Ovary (tissue), 10 donors: ENCODE measurements at places on chromosomes 7 and 10. TPM values are rescaled to one million over a fixed set of nuclear protein-coding genes. Genes with fewer than 3 reads are reported as not detected.

DNA sequence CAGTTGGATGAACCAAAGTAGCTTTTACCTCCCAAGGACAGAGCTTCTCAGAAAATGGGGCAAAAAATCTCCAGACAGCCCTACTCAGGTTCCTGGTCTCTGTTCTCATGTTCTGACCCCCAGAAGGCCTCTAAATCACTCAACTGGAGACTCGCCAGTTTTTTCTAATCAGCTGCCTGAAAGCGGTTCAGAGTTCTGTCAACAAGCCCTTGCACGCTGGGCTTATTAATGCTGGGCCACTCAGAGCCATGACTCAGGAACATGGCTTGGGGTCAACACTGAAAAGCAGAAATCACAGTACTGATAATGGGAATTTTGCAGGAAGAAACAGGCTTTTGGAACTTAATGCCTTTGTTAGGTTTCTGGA, 15.3 kb downstream of the ECHDC3 start:
- H3K4me3 ChIP-seq, result no peak overlapping the region
- H3K27me3 ChIP-seq, result no peaks in the 10 kb centered on the region
- peak overlapping the region; percentile 72 for H3K27ac ChIP-seq
- peak; percentile 72 for DNase-seq
- peaks cover 19% of the 10 kb centered on the region for H3K4me1 ChIP-seq
- no peaks in the 10 kb centered on the region for H3K36me3 ChIP-seq

GRCh38 chr10:113021268-113022040, 71.4 kb downstream of the TCF7L2 start:
- H3K4me3 ChIP-seq, result no peak overlapping the region
- H3K4me1 ChIP-seq, result peaks cover 27% of the 10 kb centered on the region
- no peaks in the 10 kb centered on the region for H3K36me3 ChIP-seq
- DNase-seq, result no peak
- no peaks in the 10 kb centered on the region for H3K27me3 ChIP-seq

DNA sequence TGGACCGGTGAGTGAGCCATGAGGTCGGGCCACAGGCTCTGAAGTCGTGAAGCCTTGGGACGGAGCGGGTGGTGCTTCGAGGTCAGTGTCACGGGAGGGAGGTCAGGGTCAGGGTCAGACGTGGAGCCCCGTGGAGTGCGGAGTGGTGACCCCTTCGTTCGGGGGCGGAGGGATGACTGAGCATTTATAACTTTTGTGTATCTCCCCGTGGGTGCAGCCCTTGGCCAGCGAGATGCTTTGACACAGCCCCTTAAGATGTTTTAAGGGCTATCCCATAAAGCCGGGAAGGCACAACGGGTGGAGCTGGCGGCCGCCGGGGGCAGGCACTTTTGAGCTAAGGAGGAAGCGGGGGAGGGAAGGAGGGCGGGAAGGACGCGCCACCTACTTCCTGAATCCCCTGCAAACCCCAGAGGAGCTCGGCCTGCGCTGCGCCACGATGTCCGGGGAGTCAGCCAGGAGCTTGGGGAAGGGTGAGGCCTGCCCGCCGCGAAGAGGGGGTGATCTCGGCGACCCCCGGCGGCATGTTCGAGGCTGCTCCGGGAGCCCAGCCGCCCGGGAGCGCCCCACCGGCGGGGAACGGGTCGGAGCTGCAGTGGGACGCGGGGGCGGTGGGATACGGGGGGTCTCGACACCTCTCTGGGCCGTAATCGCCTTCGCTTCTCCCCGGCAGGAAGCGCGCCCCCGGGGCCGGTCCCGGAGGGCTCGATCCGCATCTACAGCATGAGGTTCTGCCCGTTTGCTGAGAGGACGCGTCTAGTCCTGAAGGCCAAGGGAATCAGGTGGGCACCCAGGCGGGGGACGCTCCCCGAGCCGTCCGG, at the start of gene GSTO1:
Gene GSTO1 (plus strand): TSS at position 400 of the 818 bp plus-strand sequence. CDS start 37 bp downstream, at position 437.
- H3K4me1 ChIP-seq, result peaks cover 4% of the 10 kb centered on the region
- H3K27me3 ChIP-seq, result no peaks in the 10 kb centered on the region
- H3K36me3 ChIP-seq, result no peaks in the 10 kb centered on the region
- H3K27ac ChIP-seq, result peak within 1 kb of the TSS; percentile 99

DNA sequence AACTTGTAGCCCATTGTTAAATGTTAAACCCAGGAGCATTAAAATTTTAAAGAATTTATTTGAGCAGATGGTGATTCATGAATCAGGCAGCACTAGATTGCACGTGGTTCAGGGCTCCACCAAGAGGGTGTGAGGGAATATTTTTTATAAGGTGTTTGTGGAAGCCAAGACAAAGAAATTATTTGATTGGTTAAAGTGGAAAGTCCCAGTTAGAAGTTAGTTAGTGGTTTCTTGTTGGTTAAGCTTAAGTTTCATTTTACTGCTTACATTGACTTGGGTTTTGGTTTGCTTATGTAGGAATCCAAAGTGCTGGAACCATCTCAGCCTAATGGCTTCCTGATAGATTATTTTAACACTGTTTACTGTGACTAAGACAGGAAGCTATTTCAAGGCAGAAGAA, 906.2 kb downstream of the LRMDA start:
- H3K4me1 ChIP-seq, result peaks cover 16% of the 10 kb centered on the region
- peak overlapping the region; percentile 52 for H3K27ac ChIP-seq
- no peaks in the 10 kb centered on the region for H3K27me3 ChIP-seq
- DNase-seq, result no peak
- no peak overlapping the region for H3K4me3 ChIP-seq

DNA sequence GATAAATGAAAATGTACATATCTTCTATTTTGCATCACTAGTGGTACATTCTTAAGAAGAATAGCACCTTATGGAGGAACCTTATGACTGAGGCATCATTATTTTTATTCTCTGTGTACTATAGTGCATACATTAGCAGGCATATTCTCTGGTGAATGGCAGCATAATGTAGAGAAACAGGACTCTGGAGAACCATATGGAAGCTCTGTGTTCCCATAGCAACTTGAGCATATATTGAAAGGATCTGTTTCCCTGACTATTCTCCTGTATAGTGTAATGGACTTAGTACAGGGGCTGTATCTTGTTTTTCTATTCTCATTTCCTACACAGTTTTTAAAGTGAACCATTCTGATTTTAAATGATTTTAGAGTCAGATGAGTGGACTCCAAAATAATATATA, 128.4 kb upstream of the SMIM30 start:
- no peaks in the 10 kb centered on the region for H3K27me3 ChIP-seq
- no peak for DNase-seq
- H3K4me1 ChIP-seq, result no peaks in the 10 kb centered on the region
- H3K27ac ChIP-seq, result no peak overlapping the region
- H3K36me3 ChIP-seq, result no peaks in the 10 kb centered on the region

GRCh38 chr10:44087403-44087802, 297.5 kb downstream of the CXCL12 start:
- H3K36me3 ChIP-seq, result no peaks in the 10 kb centered on the region
- no peaks in the 10 kb centered on the region for H3K27me3 ChIP-seq
- H3K4me1 ChIP-seq, result no peaks in the 10 kb centered on the region

DNA sequence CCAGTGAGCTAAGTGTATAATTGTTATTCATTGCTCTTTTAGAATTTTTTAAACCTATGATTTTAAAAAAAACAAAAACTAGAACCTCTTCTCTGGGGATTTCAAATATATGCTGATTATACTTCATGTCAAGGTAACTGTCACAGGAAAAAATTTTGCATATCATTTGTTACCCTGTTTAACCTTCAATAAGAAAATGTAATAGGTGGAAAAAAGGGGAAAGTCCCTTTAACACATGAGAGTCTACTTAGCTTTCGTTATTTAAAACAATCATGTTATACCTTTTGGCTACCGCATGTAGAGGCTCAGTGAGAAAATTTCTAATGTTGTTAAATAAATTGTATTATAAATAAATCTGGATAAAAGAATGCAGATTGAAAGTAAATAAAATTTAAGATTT, 190.1 kb upstream of the AKR1E2 start:
- H3K4me3 ChIP-seq, result no peak overlapping the region
- H3K36me3 ChIP-seq, result no peaks in the 10 kb centered on the region
- no peak overlapping the region for H3K27ac ChIP-seq

GRCh38 chr7:69947998-69948397, 349.7 kb downstream of the AUTS2 start:
- H3K27ac ChIP-seq, result no peak overlapping the region
- H3K4me1 ChIP-seq, result peaks cover under 1% of the 10 kb centered on the region
- DNase-seq, result no peak
- no peaks in the 10 kb centered on the region for H3K27me3 ChIP-seq

- H3K4me3 ChIP-seq, result no peak overlapping the region
- H3K27me3 ChIP-seq, result no peaks in the 10 kb centered on the region
- no peak overlapping the region for H3K27ac ChIP-seq
Observed at GRCh38 chr7:158227258-158227984, 360.2 kb downstream of the PTPRN2 start.

DNA sequence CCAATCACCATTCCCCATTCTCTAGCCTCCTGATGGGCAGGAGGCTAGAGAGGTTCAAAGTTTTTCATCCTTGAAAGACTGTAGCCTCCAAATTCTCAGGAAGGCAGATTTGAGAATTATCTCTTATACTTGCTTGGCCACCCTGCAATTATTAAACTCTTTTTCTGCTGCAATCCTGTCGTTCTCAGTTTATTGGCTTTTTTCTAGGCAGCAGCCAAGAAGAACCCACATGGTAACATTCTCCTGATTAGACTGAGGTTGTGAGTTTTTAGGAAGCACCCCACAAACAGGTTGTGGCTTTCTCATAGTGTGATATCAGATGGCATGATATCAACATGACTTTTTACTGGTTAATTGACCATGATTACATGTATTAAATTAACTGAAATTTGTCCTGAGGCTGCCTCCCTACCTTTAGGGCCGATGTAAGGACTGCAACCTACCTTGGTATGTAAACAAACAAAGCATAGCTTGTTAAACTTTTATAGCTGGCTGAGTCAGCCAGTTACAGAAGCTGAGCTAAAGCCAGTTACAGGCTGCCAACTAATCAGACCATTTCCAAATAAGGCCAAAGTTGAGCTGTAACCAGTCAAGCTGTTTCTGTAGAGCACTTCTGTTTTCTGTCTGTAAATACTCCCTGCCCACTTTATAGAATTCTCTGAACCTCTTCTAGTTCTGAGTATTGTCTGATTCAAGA, 3.2 kb upstream of the ZNF248 start:
- H3K4me3 ChIP-seq, result no peak overlapping the region
- H3K27ac ChIP-seq, result no peak overlapping the region
- H3K4me1 ChIP-seq, result peaks cover 5% of the 10 kb centered on the region
- H3K27me3 ChIP-seq, result no peaks in the 10 kb centered on the region
- H3K36me3 ChIP-seq, result no peaks in the 10 kb centered on the region

DNA sequence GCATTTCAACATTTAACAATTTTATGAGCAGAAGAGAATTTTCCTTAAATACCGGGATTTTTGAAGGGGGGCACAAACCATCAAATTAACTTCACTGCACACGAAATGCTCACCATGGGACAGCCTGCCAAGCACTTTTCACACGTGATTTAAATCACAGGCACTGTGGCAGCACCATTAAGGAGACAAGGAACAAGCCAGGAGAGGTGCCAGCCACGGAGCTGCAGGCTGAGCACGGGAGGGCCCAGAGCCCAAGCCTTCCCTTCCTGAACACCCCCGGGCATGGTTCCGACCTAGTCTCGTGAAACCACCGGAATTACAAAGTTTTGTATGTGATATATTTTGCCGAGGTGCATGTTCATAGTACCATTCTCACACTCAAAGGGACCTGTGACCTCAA, 13.4 kb downstream of the PITRM1 start:
- H3K27me3 ChIP-seq, result no peaks in the 10 kb centered on the region
- no peak overlapping the region for H3K27ac ChIP-seq
- DNase-seq, result no peak
- no peak overlapping the region for H3K4me3 ChIP-seq
- no peaks in the 10 kb centered on the region for H3K36me3 ChIP-seq
- H3K4me1 ChIP-seq, result no peaks in the 10 kb centered on the region

- no peak overlapping the region for H3K27ac ChIP-seq
- no peaks in the 10 kb centered on the region for H3K36me3 ChIP-seq
- no peaks in the 10 kb centered on the region for H3K4me1 ChIP-seq
- H3K4me3 ChIP-seq, result no peak overlapping the region
- H3K27me3 ChIP-seq, result no peaks in the 10 kb centered on the region
Observed at GRCh38 chr7:25353196-25353595, 124.9 kb upstream of the NPVF start.

DNA sequence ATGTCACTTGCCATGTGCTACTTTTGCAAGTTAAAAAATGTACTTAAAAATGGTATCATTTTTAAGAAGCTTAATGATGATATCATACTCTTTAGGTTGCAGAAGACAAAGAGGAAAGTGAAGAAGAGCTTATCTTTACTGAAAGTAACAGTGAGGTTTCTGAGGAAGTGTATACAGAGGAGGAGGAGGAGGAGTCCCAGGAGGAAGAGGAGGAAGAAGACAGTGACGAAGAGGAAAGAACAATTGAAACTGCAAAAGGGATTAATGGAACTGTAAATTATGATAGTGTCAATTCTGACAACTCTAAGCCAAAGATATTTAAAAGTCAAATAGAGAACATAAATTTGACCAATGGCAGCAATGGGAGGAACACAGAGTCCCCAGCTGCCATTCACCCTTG, 6.1 kb downstream of the LMOD2 start:
- DNase-seq, result no peak
- no peaks in the 10 kb centered on the region for H3K36me3 ChIP-seq
- H3K27me3 ChIP-seq, result no peaks in the 10 kb centered on the region
- no peaks in the 10 kb centered on the region for H3K4me1 ChIP-seq
- H3K4me3 ChIP-seq, result no peak overlapping the region

GRCh38 chr10:133559216-133559615, 6.2 kb downstream of the SYCE1 start:
- no peak overlapping the region for H3K27ac ChIP-seq
- H3K4me3 ChIP-seq, result no peak overlapping the region
- H3K36me3 ChIP-seq, result no peaks in the 10 kb centered on the region

GRCh38 chr7:216360-217300, 24.3 kb downstream of the FAM20C start:
- no peaks in the 10 kb centered on the region for H3K27me3 ChIP-seq
- H3K27ac ChIP-seq, result no peak overlapping the region
- no peaks in the 10 kb centered on the region for H3K36me3 ChIP-seq
- no peak overlapping the region for H3K4me3 ChIP-seq

- H3K27me3 ChIP-seq, result no peaks in the 10 kb centered on the region
- no peak overlapping the region for H3K27ac ChIP-seq
- H3K4me3 ChIP-seq, result no peak overlapping the region
Observed at GRCh38 chr10:93280699-93281366, 201.3 kb downstream of the MYOF start.

DNA sequence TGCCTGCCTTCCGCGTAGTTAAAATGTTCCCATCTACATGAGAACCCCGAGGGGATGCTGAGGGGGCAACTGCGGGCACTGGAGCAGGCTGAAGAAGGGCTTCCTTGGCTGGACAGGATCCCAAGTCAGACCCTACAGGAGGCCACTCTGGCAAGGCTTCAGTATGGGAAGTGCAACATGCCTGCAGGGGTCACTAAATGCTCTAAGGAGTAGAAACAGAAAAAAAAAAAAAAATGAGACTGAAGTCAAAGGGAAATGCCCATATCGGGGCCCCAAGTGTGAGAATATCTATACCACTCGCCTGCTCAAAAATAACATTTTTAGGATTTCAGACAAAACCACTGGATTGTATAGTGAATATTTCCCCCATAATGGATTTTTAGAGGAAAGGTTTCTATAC, 33.5 kb downstream of the FAM204A start:
- no peak overlapping the region for H3K4me3 ChIP-seq
- no peak overlapping the region for H3K27ac ChIP-seq
- H3K4me1 ChIP-seq, result no peaks in the 10 kb centered on the region

The AKR1D1 gene
- not detected for total RNA-seq

The USP6NL gene
- 14.9 TPM for total RNA-seq

The SPDYE18 gene
- 0.53 TPM for total RNA-seq

The TMEM130 gene
- 0.73 TPM for total RNA-seq

The KLF14 gene
- not detected for total RNA-seq

The CPEB3 gene
- total RNA-seq, result 6.6 TPM

The APBB1IP gene
- 2.0 TPM for total RNA-seq

The LIPF gene
- not detected for total RNA-seq

The MDFIC gene
- total RNA-seq, result 25.6 TPM

The ARMC3 gene
- total RNA-seq, result not detected

The SPDYE5 gene
- total RNA-seq, result not detected
